ENCODE measurements at places on chromosomes 3 and 15.

DNA sequence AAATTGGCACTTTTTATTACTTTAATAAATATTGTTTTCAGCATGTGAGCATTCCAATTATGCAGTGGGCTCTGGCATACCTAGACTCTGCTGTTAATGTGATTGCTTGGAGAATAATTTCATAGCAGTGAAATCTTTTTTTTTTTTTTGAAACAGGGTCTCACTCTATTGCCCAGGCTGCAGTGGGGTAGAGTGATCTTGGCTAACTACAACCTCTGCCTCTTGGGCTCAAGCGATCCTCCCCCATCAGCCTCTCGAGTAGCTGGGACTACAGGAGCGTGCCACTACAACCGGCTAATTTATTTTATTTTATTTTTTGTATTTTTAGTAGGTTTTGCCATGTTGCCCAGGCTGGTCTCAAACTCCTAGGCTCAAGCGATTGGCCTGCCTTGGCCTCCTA lies 14.6 kb upstream of the CORO2B start:
- no peak for DNase-seq

- no peak for DNase-seq
Observed at GRCh38 chr3:195755791-195756676, 35.3 kb downstream of the MUC20 start.

- DNase-seq = no peak
Observed at GRCh38 chr3:160370987-160371857, 27.8 kb downstream of the IFT80 start.

GRCh38 chr3:64936556-64936955 lies 248.8 kb upstream of the ADAMTS9 start:
- DNase-seq = peak; percentile 24

DNA sequence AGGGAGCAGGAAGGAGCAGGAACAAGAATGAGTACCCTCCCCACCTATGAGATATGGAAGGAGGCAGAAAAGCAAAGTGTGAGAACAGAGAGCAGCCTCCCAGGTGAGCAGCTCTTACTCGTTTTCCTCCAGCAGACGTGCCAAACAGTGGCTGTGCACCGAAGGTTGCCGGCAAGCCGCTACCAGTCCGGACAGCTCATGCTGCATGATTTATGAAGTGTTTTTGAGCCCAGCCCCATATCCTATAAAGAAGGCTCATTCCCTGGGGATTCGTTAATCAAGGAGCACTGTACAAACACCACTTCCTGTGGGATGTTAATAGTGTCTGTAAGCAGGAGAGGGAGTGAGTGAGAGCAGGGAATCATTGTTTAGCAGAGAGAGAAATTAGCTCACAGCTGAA lies 118.3 kb upstream of the FOXB1 start:
- DNase-seq = no peak

- no peak for DNase-seq
Observed at GRCh38 chr3:124972457-124972856, 37.9 kb upstream of the MUC13 start.

Data from astrocyte of the spinal cord (primary cell).